Hematopoietic multipotent progenitor cell treated with erythropoietin and hydrocortisone succinate and interleukin-3 and kit ligand, for 8 days (in vitro differentiated cells): ENCODE measurements at places on chromosomes 5 and 9.

DNA sequence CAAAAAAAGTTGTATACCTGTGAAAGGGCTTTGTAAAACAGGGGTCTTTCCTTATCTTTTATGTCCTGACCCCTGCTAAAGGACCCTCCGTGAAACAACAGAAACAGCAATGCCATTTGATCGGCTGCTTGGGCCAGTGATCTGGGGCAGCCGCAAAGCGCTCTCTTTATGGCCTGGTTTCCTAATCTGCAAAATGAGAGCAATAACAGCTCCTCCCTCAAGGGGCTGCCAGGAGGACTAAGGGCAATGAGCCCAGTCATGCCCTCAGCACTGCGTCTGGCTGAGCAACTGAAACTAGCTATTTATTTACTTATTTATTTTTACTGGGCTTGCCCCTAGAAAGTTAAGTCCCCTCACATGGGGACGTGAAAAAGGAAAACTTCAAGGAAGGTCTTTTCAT is 18.3 kb downstream of the CMBL start:
- DNase-seq = peak; percentile 83

DNA sequence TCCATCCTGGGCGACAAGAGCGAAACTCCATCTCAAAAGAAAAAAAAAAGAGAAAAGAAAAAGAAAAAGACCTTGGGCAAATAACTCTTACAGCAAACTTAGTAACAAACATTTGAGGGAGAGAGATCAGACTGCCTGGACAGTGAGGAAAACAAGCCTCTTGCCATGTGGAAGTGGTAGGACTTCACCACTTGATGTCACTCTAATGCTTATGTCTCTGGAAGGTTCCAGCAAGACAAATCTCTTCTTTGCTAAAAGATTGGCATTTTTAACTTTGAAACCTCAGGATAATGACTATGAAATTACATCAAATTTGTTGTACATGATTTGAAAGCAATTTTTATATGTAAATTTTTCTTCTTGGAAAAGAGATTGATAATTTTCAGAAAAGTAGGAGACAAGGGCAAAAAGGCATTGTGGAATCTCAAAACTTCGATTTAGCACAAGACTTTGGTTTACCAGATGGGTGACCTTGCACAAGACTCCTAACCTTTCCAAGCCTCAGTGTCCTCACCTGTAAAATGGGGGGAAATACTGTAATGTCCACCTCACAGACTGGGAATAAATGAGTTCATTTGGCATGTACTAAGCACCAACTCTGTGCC is 5.4 kb downstream of the ACTL7B start:
- no peak for DNase-seq

DNA sequence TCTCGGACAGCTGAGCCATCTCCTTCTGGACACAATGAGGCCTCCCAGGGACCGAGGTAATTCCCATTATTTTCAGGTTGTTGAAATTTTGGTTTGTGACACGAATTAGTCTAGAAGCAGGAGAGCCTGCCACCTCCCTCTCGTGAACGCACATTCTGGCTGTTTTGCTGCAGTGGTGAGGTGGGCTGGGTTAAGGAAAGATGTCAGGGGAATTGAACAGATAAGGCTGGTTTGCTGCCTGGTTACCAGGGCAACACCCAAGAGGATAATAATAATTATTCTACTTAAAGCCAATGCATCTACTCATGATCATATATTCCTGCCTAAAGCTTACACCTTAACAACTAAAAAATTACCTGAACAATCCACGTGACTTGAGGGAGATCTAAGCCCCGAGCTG is 38.1 kb downstream of the DDX31 start:
- DNase-seq = peak; percentile 66

GRCh38 chr9:120310035-120310434 is 269.9 kb downstream of the CDK5RAP2 start:
- no peak for DNase-seq

- DNase-seq = peak; percentile 66
These were observed 52.1 kb downstream of the EPB41L4A start for GRCh38 chr5:112366987-112367386.
